ENCODE measurements at places on chromosomes 1 and 21. TPM values are rescaled to one million over a fixed set of nuclear protein-coding genes. Genes with fewer than 3 reads are reported as not detected.

The PALMD gene
- total RNA-seq = 33.5 TPM

The PEF1 gene
- total RNA-seq = 64.8 TPM

The SLFNL1 gene
- total RNA-seq = 0.18 TPM

The PLEKHO1 gene
- total RNA-seq = 54.4 TPM

The LYPD8 gene
- 1.6 TPM for total RNA-seq

- H3K36me3 ChIP-seq = no peaks in the 10 kb centered on the region
- H3K27me3 ChIP-seq = no peaks in the 10 kb centered on the region
- H3K4me1 ChIP-seq = peaks cover 54% of the 10 kb centered on the region
- no peak for DNase-seq
- H3K4me3 ChIP-seq = no peak overlapping the region
Measured at GRCh38 chr1:89908672-89909436, 86.1 kb upstream of the ZNF326 start.

DNA sequence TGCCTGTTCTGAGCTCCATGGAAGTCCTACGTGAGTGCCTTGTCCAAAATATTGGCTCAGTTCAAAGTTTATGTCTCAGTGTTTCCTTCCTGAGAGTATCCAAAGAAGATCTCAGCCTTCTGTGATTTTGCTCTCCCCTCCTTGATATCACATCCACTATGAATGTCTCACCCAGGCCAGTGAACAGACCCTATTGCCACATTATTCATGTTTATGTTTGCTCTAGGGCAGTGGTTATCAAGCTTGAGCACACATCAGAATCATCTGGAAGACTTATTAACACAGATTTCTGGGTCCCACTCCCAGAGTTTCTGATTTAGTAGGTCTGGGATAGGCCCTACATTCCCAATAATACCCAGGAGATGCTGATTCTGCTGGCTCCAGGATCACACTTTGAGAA, 145.0 kb upstream of the FGGY start:
- peak overlapping the region; percentile 78 for H3K27ac ChIP-seq
- no peak overlapping the region for H3K4me3 ChIP-seq
- peaks cover 42% of the 10 kb centered on the region for H3K4me1 ChIP-seq
- H3K36me3 ChIP-seq = no peaks in the 10 kb centered on the region
- no peaks in the 10 kb centered on the region for H3K27me3 ChIP-seq

- H3K4me1 ChIP-seq = no peaks in the 10 kb centered on the region
- H3K27ac ChIP-seq = no peak overlapping the region
- H3K27me3 ChIP-seq = no peaks in the 10 kb centered on the region
- no peak for DNase-seq
- H3K4me3 ChIP-seq = no peak overlapping the region
Measured at GRCh38 chr21:34128124-34128523, 54.7 kb downstream of the MRPS6 start.

DNA sequence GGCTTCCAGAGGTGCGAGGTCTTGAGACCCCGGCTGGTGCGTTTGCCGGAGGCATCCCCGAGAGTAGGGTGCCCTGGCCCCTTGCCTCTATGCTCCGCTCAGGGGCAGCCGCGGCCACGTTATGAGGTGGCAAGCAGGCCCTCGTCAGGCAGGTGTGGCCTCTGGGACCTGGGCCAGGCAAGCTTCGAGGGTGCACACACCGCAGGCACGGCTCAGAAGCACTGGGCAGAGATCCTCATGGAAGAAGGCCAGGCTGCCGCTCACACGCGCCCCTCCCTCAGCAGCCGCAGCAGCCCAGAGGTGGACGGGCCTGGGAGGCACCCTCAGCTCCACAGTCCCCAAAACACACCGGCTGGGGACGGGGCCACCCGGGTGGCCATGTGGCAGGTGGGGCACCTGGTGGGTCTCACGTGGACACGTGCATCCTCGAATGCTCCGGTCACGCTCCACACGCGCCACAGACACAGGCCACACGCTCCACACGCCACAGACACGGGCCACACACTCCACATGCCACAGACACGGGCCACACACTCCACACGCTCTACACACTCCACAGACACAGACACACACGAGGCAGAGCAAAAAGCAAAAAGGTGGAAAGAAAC, 6.5 kb downstream of the SDF4 start:
- DNase-seq = no peak
- no peaks in the 10 kb centered on the region for H3K4me1 ChIP-seq
- H3K27ac ChIP-seq = no peak overlapping the region
- no peak overlapping the region for H3K4me3 ChIP-seq
- peaks cover 77% of the 10 kb centered on the region for H3K36me3 ChIP-seq

DNA sequence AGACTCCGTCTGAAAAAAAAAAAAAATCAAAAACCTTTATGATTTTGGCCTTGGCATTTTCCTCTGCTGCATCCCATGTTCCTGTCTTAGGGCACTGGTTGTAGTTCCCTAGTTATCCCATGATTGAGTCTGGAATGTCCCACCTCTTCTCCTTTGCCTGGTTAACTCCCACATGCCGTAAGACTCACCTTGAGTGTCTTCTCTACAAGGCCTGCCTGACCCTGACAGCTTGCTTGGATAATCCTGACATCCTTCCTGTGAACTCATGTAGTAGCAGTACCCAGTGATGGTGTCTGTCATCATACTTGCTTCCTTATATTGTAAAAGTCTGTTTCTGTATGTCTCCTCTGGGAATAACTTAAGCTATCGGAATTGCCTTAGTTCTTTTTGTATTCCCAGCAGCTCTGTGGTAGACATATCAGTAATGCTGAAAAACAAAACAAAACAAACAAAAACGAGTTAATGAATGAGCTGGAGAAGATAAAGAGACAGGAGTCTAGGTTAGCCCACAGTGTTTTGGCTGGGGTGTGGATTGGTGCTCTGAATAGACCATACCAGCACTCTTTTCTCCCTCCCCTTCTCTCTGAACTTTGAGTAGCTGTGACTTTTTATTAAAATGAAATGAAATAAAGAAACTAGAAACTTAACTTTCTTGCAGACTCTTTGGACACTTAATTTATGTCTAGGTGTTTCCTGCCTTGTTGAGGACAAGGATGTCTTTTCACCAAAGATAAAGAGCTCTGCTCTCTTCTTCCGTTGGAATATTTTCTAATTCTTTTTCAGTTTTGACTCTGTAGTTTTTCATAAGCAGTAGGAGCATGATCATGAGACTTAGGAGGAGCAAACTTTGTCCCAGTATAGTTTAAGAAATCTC, 15.1 kb downstream of the NEK7 start:
- H3K4me1 ChIP-seq = peaks cover 21% of the 10 kb centered on the region
- DNase-seq = no peak
- no peak overlapping the region for H3K27ac ChIP-seq
- no peaks in the 10 kb centered on the region for H3K36me3 ChIP-seq

DNA sequence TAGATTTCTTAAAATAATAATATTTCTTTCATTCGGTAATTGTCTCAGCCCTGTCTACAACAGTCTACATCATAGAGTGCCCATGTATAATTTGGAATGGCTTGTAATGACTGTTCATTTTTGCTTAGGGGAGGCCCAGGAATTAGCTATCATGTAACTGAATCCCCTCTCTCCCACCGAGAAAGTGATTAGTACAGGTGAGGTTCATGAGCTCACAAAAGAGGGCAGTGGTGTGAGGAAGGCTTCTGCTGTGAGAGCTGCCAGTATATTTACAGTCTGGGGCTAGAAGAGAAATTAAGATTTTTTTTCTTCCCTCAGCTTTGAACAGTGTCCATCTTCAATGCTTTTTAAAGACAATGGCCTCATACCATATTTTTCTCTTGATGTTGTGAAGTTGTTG, 340.7 kb downstream of the ADGRL2 start:
- no peaks in the 10 kb centered on the region for H3K4me1 ChIP-seq
- H3K27ac ChIP-seq = no peak overlapping the region
- no peak overlapping the region for H3K4me3 ChIP-seq

- H3K4me1 ChIP-seq = no peaks in the 10 kb centered on the region
- no peak overlapping the region for H3K27ac ChIP-seq
- DNase-seq = no peak
- H3K27me3 ChIP-seq = 0 out of 2 replicates have a peak, but pooled peaks cover 6% of the 10 kb centered on the region
- no peak overlapping the region for H3K4me3 ChIP-seq
- no peaks in the 10 kb centered on the region for H3K36me3 ChIP-seq
Measured at GRCh38 chr1:208497866-208498541, 253.8 kb upstream of the PLXNA2 start.

DNA sequence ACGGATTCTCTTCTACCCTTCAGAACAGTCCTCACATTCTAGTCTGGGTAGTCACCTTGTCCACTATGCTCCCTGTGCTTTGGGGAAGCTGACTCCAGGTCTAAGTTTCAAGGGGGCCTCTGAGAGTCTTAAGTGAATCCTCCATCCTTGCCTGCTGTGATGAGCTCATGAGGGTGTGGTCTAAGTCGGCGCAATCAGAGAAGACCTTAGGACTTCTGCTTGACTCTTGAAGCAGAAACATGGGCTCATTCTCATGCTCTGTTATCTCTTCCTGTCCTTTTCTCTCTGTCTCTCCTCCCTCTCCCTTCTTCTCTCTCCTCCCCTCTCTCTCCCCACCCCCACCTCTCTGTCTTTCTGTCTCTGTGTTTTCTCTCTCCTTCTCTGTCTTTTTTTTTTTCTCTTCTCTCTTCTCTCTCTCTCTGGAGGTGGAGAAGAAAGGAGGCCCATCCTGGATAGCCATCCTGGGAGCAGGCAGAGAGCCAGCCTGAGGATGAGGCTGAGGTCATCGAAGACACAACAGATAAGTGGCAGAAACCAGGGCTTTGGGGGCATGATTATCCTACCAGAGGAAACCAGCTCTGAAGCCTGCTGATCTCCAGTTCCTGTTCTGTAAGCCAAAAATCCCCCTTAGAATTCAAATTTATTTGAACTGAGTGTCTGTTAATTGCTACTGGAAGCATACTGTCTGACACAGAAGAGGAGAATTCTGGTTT, 245.6 kb downstream of the SIPA1L2 start:
- no peaks in the 10 kb centered on the region for H3K27me3 ChIP-seq
- H3K4me3 ChIP-seq = no peak overlapping the region
- H3K36me3 ChIP-seq = no peaks in the 10 kb centered on the region

- H3K4me1 ChIP-seq = no peaks in the 10 kb centered on the region
- no peak overlapping the region for H3K4me3 ChIP-seq
- no peaks in the 10 kb centered on the region for H3K27me3 ChIP-seq
- H3K27ac ChIP-seq = no peak overlapping the region
Measured at GRCh38 chr1:24284156-24284471, 35.0 kb upstream of the GRHL3 start.

All from SJCRH30 (cell line).